ENCODE measurements at places on chromosomes 1 and 21. TPM values are rescaled to one million over a fixed set of nuclear protein-coding genes. Genes with fewer than 3 reads are reported as not detected.

The NBPF6 gene
- not detected for total RNA-seq

The SLAMF7 gene
- 6.4 TPM for total RNA-seq

The KCNH1 gene
- 1.7 TPM for total RNA-seq

The GNG4 gene
- total RNA-seq = 4.6 TPM

The CRYBG2 gene
- total RNA-seq = 19.4 TPM

The TACSTD2 gene
- total RNA-seq = 0.23 TPM

The NBPF4 gene
- not detected for total RNA-seq

The OLIG2 gene
- not detected for total RNA-seq

The SPATA6 gene
- total RNA-seq = 15.8 TPM

The DNAJC6 gene
- total RNA-seq = 9.6 TPM

The MCM3AP gene
- total RNA-seq = 109 TPM

The PTBP2 gene
- 12.0 TPM for total RNA-seq

The SPAG17 gene
- total RNA-seq = not detected

The NOS1AP gene
- total RNA-seq = 14.3 TPM

The OXCT2 gene
- 2.2 TPM for total RNA-seq

The S100A3 gene
- 0.85 TPM for total RNA-seq

The GSTM1 gene
- total RNA-seq = 20.0 TPM

The CHAF1B gene
- total RNA-seq = 1.5 TPM

The KCNA3 gene
- 1.9 TPM for total RNA-seq

The EXOC8 gene
- total RNA-seq = 14.5 TPM

The SPOCD1 gene
- total RNA-seq = 0.99 TPM

The S100A2 gene
- 1.3 TPM for total RNA-seq

The NRIP1 gene
- 77.1 TPM for total RNA-seq

The DNAJC11 gene
- total RNA-seq = 71.1 TPM

The ATPAF1 gene
- 49.7 TPM for total RNA-seq

The GPR37L1 gene
- total RNA-seq = 2.9 TPM

The TPM3 gene
- 585 TPM for total RNA-seq

The NTMT2 gene
- not detected for total RNA-seq

The ACTL8 gene
- total RNA-seq = 0.35 TPM

The GPR52 gene
- 1.6 TPM for total RNA-seq

The LRRC39 gene
- total RNA-seq = 0.49 TPM

The ZNHIT6 gene
- 8.8 TPM for total RNA-seq

The TPTE gene
- not detected for total RNA-seq

The OR6N1 gene
- not detected for total RNA-seq

The TBX15 gene
- total RNA-seq = not detected

The PWP2 gene
- 4.5 TPM for total RNA-seq

The LGR6 gene
- 0.66 TPM for total RNA-seq

The DDOST gene
- total RNA-seq = 263 TPM

The ANKRD34A gene
- 0.63 TPM for total RNA-seq

The PGLYRP3 gene
- total RNA-seq = not detected

The LAPTM5 gene
- 24.1 TPM for total RNA-seq

The WNT4 gene
- 1.2 TPM for total RNA-seq

The TOR3A gene
- total RNA-seq = 28.1 TPM

The C1orf141 gene
- not detected for total RNA-seq

The CFHR1 gene
- 0.28 TPM for total RNA-seq

The LENEP gene
- 0.76 TPM for total RNA-seq

The CYP4B1 gene
- 5.5 TPM for total RNA-seq

The AMY2A gene
- total RNA-seq = 0.76 TPM

The SHISA4 gene
- 4.0 TPM for total RNA-seq

The FLG2 gene
- total RNA-seq = not detected

The GOLT1A gene
- 2.5 TPM for total RNA-seq

The IGSF9 gene
- 70.8 TPM for total RNA-seq

The FCRL1 gene
- 0.17 TPM for total RNA-seq

The ATP1A4 gene
- not detected for total RNA-seq

The DDAH1 gene
- total RNA-seq = 74.1 TPM

Measured in mucosa of descending colon (tissue), 3 donors.